ENCODE measurements at places on chromosomes 3 and 15.

DNA sequence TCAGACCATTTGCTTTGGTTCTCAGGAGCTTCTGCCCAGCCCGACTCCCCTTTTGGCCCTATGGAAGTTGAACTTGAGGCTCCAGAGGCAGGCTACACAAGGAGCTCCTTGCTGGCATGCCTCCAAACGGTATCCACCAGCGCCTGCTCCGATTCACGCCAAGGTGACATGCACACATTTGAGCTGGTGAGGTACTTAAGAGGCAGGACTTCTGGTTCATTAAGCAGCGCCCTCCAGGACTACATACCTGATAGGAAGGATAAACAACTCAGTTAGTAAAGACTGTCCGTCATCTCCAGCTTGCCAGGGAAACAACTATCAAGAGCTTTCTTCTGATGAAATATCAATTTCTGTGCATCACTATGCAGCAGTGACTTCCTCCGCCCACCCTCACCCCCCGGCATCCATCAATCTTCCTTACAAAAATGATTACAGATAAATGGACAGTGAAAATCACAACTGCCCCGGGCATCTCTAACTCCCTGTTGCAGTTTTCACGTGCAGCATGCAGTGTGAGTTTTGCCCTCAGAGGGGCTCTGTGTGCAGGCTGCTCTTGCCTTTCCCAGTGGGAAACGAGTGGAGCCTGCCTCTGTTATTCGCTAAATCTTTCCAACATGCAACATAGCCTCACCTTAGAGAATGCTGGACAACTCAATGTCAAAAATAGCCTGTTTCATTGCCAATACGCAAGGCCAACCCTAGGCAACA lies 122.9 kb downstream of the ARRDC4 start:
- DNase-seq: no peak

DNA sequence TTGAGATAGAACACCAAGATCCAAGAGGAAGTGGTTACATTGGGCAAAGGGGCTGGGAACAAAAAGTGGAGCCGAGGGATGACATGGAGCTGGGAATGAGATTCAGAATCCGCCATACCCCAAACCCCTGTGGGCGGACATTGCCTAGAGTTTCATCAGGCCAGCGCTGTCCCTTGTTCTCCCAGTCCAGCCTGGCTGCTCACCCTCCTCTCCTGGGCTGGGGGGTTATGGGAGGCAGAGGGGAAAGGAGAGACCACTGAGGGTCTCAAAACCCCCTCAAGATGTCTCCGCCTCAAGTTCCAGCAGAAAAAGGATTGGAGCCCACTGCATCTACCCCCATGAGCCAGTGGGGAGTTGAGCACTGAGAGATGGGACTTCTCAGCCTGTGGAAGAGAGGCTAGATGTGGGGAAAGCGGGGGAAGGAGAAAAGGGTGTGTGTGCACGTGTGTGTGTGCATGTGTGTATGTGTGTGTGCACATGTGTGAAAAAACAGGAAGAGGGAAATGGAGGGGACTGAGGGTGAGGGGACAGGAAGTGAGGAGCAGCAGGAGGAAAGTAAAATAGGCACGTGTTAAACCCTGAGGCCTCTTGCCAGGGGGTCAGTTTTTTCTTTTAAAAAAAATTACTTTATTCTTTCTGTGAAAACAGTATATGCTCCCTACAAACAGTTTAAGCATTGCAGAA lies 14.3 kb downstream of the GRM2 start:
- no peak for DNase-seq

- DNase-seq: no peak
Measured at GRCh38 chr15:97976766-97977503, 16.4 kb downstream of the ARRDC4 start.

DNA sequence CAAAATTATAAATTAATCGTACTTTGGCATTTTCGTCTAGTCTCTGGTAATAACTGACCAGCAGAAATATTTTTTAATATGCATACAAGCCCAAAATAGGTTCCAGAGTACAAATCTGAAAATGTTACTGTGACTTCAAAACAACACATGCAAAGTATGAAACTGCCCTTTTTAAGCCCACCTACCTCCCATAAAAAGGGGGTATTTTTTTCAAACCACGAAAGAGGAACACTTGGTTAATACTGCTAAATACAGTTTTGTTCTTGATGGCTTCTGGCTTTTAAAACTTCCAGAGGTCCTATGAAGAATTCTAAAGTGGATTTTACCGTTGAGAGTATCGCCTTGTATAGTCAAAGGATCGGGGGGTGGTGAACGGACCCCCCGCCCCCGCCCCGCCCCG lies 610.7 kb downstream of the FOXP1 start:
- no peak for DNase-seq

DNA sequence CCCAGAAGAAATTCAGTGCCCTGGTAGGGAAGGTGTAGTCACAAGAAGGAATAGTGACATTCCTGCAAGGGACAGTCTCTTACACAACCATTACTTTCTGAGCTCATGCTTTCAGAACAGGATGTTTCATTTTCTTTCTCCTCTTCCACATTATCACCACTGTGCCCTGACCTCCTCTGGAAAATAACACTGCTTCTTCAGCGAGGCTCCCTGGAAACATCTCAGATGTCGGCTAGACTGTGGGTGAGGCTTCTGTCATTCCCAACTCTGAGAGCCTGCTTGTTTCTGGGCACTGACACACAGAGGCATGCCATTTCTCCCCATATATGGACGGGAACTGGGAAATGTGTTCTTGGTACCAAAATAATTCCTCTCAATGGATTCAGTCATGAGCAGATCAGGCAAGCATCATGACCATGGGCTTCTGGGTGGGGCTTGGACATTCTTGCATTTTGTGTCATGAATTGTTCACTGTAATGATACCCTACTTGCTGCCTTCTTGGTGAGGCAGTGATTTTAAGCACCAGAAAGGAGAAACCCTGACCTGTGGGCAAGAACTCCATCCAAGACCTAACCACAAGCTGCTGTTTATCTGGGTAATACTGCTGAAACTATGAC lies 14.3 kb upstream of the TNFAIP8L3 start:
- DNase-seq: no peak

DNA sequence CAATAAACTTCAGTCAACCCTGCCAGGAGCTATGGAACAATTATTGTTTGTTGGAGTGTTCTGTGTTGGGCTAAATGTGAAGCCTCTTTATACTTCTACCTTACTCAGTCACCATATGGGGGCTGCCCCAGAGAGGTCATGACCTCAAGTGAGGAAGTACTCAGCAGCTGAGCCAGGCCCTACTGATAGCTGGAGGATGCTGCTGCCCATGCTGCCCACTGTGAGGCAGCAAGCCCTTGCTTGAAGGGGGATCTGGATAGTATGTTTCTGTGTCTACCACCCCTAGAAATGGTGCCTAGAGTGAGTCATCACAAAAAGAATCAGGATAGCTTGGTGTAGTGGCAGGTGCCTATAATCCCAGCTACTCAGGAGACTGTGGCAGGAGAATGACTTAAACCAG lies 4.5 kb upstream of the RPL24 start:
- DNase-seq: no peak

GRCh38 chr15:95205077-95205476 lies 973.7 kb downstream of the MCTP2 start:
- no peak for DNase-seq

DNA sequence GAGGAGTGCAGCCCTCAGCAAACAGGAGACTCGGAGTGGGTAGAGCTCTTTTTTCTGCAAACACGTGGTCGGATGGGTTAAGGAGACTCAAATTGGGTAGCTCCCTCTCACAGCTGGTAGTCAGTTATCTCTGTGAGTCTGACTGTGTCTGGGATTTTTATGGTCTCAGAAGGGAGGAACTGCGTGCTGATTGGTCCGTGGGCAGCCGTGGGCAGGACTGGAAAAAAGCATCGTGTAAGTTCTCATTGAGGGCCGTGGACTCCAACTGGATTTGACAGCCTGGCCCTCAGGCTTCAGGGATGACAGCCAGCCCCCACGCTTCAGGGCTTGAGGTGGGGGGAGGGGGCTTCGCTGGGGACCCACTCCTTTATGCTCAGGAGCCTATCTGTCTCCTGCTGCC lies 463.9 kb downstream of the EPHA3 start:
- no peak for DNase-seq

- DNase-seq: no peak
Measured at GRCh38 chr3:57052662-57053061, 7.8 kb upstream of the SPATA12 start.

All from activated CD4-positive, alpha-beta T cell treated with anti-CD3 and anti-CD28 coated beads, Interleukin-2, Interleukin-4, amounts not matched to agents 100 ng/mL and 50 ng/mL, durations not matched to agents 16 hours and 8 hours (primary cell).